Stimulated activated CD4-positive, alpha-beta T cell treated with anti-CD3 and anti-CD28 coated beads, Interleukin-2, amount 100 ng/mL, for 48 hours (primary cell): ENCODE measurements at places on chromosomes 4 and X.

DNA sequence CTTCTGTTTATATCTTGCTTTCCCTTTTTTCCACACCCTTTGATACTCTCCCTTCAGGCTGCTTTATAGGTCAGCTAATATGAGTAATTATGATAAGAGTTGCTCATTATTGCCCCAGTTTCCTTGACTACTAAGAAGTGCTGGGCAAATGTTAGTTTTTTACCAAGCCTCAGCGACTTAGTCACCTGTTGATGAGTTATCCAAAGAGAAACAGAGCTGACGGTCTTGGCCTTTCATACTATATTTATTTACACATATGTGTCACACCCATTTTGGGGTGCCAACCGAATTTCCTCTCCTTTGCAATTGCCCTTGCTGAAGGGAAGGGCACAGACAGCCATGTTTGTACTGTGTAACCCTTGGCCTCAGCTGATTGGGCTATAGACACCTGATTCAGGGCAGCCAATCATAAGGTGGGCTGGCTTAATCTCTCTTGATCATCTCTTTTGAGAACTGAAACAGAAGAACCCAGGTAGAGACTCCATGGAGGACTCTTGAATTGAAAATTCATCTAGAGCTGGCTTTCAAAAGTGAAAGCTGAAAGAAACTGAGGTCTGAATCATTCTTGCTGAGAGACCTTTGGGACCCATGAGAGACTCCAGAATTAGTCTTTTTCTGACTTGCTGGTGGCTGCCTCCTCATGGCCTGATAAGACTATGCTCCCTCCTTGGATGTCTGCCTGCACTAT lies 111.7 kb upstream of the RPS6KA3 start:
- no peak for DNase-seq

DNA sequence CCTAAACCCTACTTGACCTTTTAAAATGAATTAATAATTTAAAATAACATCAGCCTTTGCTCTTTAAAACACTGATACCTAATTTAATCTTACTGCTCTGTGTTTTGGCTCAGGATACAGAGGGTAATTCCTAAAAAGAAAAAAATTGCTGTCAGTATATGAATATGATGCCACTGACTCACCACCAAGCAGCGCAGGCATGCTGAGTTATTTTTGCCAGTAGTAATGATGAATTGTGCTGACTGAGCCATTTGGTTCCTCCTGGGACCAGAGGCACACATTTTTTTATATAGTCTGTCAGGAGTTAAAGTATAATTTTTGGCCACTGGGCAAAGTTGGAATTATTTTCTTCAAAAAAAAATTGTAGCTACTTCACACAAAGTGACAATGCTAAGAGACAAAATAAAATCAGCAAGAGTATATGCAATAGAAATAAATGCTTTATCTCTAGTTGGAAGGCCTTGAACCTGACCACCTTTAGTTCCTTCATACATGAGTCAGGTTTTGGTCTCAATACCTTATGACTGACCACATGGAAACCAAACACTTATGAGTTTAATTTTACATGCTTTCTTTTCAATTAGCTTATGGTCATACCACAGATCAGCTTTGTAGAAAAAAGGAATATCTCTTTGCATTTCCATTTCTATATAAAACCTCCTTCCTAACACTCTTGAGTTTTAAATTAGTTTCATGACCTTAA lies 115.1 kb downstream of the PPP3CA start:
- peak; percentile 18 for DNase-seq

DNA sequence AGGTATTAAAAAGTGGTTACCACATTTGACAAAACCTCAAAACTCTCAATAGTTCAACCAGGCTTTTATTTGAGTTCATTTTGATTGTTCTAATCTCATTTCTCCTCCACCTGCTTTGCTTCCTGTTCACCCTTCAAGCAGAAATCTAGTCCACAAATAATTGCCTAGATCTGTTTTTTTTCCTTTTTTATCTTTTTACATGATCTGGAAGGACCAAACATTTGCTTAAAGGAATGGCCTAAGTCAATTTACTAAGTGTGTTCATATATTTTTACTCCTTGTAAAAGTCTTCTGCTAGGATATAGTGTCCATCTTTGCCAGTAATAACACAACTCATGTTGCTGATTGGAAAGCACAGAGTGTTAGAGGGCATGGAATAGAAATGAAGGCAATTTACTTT lies 26.2 kb upstream of the VEGFD start:
- no peak for DNase-seq

DNA sequence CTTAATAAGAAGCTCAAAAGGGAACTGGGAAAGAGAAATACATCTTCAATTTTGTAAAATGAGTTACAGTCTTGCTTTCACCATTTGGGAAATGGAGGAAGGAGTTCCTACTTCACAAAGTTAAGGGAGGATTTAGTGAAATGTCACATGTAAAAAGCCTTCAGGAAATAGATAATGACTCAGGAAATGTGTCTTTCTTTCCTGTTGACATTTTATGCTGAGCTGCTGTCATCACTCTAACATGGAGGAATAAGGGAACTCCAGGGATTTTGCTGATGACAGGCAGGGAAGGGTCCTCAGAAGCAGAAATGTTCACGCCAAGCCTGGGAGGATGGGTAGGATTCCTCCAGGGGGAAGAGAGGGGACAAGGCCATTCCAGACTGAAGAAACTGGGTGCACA lies 251.1 kb downstream of the USP46 start:
- no peak for DNase-seq
